ENCODE measurements at places on chromosomes 7 and 10.
A peak's percentile ranks its signal among the peaks of the same experiment; 100 is the strongest.

DNA sequence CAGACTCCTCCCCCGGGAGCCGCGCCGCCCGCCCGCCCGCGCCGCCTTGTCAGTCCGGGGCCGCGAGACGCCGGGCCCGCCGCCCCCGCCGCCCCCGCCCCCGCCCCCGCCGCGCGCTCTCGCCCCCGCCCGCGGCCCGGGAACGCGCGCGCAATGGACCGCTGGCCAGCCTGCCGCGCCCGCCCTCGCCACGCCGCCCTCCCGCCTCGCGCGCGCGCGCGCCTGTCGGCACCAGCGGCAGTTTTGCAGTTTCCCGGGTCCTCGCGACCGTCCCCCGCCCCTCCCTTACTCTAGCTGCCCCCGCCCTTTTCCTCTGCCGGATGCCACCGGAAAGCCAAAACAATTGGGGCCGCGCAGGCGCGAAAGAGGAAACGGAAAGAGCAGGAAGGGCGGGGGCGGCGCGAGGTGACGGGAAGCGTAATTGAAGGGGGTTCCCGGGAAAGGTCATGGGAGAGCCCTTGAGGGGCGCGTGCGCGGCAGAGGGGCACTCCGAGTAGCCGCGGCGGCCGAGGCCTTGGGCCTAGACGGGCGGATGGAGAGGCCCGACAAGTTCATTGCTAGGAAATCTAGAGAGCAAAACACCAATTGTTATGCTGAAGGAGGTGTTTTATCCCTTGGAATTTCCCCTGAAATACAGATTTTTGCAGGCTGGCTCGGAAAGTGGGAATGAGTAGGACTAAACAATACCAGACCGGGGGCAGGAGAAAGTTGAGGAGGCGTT is 400 bp upstream of the KBTBD2 start:
- DNase-seq: peak; percentile 99

DNA sequence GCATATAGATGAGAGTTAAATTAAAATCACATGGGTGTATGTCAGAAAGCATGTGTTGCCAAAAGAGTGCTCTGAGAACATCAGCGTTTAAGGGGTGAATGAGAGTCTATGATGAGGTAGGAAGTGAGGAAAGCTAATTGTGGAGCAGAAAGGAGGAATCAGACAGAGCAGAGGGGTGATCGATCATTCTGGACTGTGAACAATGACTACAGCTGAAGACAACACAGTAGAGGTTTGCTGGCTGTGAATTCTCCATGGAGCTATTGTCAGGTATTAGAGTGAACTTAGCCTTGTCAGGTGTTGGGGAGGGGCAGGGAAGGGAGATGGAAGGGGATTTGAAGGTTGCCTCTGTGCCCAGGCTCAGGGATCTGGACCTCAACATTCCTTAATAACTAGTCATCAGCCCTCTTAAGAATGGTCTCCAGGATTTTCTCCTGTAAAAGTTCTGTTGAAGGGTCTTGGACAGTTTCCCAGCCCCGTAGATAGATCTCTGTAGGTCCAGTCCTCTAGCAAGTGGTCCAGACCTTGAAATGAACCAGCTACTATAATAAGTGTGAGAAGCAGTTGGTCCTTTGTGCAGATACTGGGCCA is 57.1 kb downstream of the KIF5B start:
- DNase-seq: peak; percentile 68

GRCh38 chr10:106360870-106361269 is 803.6 kb downstream of the SORCS1 start:
- no peak for DNase-seq

DNA sequence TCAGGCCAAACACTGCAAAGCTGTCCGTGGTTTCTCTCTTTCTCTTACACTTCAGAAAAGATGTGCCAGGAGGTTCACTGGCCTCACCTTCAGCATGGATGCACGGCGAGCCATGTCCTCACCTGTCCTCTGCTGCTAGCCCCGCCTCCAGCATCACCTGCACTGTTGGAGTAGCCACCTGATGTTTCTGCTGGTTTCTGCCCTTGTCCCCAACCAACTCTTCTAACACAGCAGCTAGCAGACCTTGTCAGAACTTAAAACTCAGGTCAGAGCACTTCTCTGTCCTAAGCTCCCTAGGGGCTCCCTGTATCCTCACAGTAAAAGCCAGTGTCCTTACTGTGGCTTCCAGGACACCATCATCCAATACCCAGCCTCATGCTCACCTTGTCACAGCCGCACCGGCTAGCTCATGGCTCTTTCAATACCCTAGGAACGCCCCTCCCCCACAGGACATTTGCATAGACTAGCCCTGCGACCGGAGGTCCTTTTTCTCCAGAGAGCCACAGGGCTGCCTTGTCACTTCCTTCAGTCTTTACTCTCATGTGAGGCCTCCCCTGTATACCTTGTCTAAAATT is 15.2 kb downstream of the PALD1 start:
- DNase-seq: peak; percentile 96

DNA sequence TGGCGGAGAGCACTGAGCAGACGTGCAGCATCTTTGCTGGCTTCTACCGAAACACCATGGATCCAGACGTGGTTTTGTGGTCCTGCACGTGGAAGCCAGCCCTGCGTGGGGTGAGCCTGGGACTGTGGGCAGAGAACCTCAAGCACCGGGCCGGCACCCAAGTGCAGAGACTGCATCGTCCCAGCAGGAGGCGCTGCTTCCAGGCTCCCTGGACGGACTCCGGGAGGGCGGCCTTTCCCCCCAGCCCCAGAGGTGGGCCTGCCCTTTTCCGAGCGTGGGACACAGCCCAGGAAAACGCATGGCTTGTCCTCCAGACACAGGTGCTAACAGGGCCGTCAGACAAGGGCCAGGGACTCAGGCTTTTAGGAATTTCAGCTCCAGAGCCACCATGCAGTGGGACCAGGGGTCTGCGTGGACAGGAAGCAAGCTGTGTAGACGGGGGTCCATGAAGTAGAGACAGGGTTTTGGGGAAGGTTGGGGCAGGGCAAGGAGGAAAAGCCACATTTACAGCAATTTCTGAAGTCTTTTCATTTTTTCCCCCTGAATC is 303.9 kb downstream of the WDR37 start:
- peak; percentile 77 for DNase-seq

- peak; percentile 81 for DNase-seq
Observed at GRCh38 chr7:158782761-158783401, 46.4 kb downstream of the ESYT2 start.
